Activated naive CD4-positive, alpha-beta T cell (primary cell): ENCODE measurements at places on chromosomes 6 and 20.

- no peak for DNase-seq
These were observed 25.9 kb upstream of the ILRUN start for GRCh38 chr6:34722451-34722850.

- DNase-seq, result no peak
These were observed 699.5 kb upstream of the FLRT3 start for GRCh38 chr20:15036948-15037347.

- no peak for DNase-seq
These were observed 27.7 kb downstream of the SNPH start for GRCh38 chr20:1293641-1294379.

- DNase-seq, result no peak
These were observed 14.5 kb upstream of the ELMO2 start for GRCh38 chr20:46420878-46421277.

DNA sequence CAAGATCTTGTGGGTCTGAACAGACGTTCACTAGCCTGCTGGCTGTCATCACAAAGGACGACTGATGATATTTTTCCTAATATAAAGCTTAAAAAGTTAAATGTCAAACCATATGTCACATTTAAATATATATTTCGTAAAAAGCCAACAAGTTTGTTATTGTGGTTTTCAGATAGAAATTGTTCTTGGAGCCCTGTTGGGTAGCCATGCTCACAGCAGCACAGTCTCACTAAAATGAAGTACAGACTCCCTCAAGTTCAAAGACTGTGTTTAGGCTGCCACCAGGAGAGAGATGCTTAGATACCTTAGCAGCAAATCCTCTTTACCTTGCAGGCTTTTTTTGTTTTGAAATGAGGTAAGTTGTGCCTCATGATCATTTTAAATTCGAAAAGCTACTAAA, 17.8 kb downstream of the EEF1E1 start:
- no peak for DNase-seq

DNA sequence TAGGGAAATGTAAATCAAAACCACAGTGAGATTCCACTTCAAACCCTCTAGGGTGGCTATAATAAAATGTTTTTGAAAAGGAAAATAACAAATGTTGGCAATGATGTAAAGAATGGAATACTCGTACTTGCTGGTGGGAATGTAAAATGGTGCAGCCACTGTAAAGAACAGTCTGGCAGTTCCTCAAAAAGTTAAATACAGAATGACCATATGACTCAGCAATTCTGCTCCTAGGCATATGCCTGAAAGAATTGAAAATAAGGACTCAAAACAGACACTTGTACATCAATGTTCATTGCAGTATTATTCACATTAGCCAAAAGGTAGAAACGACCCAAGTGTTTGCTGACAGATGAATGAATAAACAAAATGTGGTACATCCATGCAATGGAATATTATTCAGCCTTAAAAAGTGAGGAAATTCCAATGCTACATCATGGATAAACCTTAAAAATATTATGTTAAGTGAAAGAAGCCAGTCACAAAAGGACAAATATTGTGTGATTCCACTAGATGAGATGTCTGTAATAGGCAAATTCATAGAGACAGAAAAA, 10.2 kb upstream of the RNF114 start:
- no peak for DNase-seq

- DNase-seq, result no peak
These were observed 65.5 kb downstream of the SMOC2 start for GRCh38 chr6:168506460-168506859.

DNA sequence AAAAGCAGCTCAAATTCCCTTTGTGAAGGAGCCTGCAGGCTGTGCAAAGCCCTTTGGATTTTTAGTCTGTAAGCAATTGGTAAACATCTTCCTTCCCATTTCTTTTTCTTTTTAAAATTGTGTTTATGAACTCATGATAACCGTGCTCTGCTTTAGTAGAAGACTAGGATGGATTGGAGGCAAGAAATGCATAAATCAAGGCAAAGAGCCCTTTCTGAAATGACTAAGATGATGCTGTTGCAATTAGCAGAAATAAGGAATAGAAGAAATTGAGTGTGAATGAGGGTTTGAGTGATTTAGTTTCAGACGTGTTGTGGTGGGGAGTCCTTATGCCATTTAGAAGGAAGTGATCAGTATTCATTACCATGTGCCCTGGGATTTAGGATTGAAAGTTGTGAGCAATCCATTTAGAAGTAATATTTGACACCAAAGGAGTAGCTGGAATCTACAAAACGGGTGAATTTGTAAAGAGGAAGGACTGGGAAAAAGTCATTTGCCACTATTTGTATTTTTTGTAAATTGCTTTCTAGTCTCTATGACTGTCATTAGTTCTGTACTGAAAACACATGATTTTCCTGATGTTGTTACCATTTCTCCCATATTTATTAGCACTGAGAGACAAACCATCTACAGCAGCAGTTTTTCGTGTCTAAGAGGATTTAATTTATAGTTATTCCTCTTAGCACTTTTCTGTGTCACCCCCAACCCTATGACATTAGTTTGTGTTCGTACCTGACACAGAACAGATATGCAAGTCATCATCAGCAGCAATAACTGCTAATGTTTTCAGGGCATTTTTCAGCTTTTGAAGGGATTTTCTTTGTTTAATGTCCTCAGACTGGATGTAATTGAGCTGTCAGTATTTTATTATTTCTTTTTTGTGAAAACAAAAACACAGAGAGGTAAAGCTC, 265.0 kb downstream of the UTRN start:
- no peak for DNase-seq

DNA sequence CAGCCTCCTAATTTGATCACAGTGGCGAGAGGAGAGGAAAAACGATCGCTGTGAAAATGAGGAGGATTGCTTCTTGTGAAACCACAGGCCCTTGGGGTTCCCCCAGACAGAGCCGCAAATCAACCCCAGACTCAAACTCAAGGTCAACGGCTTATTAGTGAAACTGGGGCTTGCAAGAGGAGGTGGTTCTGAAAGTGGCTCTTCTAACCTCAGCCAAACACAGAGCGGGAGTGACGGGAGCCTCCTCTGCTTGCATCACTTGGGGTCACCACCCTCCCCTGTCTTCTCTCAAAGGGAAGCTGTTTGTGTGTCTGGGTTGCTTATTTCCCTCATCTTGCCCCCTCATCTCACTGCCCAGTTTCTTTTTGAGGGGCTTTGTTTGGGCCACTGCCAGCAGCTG, 28.7 kb downstream of the SAYSD1 start:
- DNase-seq, result no peak

DNA sequence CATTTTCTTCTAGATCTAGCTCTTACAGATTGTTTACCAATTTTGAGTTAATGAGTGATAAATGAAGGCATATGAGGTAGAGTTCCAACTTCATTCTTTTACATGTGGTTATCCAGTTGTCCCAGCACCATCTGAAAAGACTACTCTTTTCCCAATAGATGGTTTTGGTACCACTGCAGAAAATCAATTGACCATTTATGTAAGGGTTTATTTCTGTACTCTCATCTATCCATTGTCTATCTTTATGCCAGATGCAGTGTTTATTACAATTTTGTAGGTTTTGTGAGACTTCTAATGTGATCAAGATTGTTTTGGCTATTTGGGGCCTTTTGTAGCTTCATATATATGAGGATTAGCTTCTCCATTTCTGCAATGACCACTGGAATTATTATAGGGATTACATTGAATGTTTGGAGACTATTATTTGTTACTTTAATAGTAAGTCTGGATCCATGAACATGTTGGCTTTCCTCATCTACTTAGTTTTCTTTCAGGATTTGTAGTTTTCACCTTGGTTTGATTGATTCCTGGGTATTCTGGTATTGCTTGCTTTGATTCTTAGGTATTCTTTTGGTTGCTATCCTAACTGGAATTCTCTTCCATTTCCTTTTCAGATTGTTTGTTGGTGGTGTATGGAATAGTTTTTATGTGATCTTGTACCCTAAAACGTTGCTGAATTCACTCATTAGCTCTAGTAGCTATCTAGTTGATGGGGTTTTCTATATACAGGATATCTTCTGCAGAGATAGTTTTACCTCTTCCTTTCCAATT, 10.4 kb downstream of the SNRPB start:
- DNase-seq, result no peak

DNA sequence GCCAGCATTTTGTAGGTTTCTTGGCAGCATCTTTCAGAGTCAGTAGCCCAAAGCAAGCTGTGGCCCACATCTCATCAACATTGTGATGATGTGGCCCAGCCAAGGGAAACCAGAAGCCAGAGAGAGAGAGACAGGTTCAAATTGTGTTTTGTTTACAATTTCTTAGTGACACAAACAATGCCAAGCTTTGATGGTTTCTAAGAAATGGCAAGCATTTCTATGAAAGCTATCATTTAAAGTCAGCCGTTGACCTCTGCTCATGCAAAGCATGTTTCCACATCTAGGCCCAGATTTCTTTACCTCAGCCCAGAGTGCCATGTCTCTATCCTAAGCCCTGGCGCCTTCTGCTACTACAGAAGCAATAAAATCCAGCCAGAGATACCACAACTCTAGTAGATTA, 32.9 kb downstream of the GCM1 start:
- DNase-seq, result no peak

- DNase-seq, result no peak
These were observed 494.0 kb upstream of the CHD6 start for GRCh38 chr20:42112161-42112560.

DNA sequence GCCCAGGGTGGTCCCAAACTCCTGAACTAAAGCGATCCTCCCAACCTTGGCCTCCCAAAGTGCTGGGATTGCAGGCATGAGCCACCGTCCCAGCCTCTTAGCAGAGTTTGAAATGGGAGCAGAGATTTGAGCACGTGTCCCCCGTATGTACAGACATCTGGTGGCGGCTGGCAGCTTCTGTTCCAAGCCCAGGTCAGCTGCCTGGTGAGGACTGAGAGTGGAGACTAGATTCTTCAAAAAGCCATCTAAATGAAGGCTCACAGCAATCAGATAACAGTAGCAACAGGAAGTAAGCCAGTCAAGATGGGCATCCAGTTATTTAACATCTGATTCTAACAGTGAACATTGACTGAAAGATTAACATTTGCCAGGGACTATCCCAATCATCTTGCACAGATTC, 128.1 kb upstream of the AKAP12 start:
- DNase-seq, result no peak
